Lower lobe of right lung (tissue), 2 donors: ENCODE measurements at places on chromosomes 7 and 10. TPM values are rescaled to one million over a fixed set of nuclear protein-coding genes. Genes with fewer than 3 reads are reported as not detected.
A peak's percentile ranks its signal among the peaks of the same experiment; 100 is the strongest.

CPA2 gene
- total RNA-seq: not detected

GRCh38 chr7:142787034-142787768 is 16.4 kb downstream of the PRSS2 start:
- no peak for DNase-seq

DNA sequence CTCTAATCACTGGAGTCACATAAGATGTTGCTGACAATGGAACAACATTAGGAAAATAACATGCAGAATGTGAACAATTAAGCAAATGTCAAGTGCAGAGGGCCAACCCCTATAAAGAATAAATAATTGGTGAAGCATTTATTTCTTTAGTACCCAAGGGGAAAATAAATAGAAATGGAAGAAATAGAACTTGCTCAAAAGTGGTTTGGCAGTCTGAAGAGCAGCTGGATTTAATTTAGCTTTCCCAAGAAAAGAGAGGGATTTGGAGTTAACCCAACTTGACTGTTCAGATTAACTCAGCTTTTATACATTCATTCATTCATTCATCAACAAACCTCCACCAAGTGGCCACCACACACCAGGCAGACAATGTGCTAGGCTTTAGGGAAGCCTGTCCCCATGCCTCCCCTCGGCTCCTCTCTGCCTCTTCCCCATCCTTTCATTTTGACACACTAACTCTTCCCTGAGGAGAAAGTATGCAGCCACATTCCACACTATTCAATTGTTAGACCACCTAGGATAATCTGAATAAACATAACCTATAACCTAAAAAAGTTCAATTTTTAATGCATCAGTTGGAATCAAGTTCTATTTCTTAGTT is 295.5 kb downstream of the AHR start:
- DNase-seq: no peak

OR9A2 gene
- not detected for total RNA-seq

DNA sequence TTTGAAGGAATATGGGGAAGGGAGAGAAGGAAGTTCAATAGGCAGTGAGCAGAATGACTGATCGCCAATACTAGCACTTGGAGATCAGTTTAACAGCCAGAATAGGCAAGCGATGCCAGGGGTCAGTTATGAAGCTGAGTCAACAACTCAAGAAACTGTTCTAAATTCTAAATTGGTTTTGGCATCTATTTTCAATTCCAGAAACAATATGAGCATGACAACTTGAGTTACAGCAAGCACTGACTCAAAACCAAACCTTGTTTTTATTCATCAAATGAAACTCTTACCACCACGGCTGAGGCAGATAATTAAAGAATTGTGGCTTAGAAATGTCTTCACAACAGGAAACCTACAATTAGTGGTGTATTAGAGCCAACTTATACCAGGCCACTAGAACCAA is 180.5 kb upstream of the ASAH2 start:
- no peak for DNase-seq

GRCh38 chr10:32411797-32412498 is 34.0 kb upstream of the CCDC7 start:
- DNase-seq: no peak

MCMBP gene
- 52.1 TPM for total RNA-seq

- no peak for DNase-seq
These were observed 181.8 kb downstream of the GLI3 start for GRCh38 chr7:42055171-42055570.

- DNase-seq: no peak
These were observed 62.8 kb downstream of the ZEB1 start for GRCh38 chr10:31381766-31382316.

DNA sequence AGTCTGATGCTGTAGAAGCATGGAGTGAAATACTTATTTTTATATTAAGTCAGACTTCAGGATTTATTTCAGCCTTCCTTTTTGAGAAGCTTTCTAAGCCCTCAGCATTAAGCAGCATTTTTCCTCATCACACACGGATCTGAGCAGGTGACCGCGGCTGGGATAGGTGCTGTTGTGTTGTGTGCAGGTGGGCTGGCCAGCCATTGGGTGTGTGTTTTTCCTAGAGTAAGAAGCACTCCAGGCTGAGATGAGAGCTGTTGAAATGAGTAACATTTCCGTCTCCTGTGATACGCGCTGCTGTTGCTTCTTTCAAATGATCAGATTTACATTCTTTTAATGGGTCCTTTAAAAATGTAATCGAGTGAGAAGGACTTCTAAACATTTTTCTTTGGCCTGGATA is 63.9 kb downstream of the INSYN2A start:
- no peak for DNase-seq

DNA sequence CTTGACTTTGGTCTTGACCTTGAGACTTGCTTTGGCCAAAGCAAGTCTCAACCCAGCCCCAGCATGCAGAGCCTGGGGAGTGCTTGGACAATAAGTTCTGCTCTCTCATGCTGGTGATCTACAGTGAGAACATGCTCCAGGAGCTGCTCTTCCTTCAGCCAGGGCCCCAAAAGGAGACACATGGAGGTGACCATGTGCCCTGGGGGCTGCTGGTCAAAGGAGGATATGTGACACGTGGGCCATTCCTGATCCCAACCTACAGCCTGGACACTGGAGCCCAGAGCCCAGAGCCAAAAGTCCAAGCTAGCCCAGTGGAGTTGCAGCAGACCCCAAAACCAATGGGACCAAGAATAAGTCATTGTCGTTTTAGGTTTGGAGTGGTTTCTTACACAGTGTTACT is 78.2 kb upstream of the CHST15 start:
- no peak for DNase-seq

DNA sequence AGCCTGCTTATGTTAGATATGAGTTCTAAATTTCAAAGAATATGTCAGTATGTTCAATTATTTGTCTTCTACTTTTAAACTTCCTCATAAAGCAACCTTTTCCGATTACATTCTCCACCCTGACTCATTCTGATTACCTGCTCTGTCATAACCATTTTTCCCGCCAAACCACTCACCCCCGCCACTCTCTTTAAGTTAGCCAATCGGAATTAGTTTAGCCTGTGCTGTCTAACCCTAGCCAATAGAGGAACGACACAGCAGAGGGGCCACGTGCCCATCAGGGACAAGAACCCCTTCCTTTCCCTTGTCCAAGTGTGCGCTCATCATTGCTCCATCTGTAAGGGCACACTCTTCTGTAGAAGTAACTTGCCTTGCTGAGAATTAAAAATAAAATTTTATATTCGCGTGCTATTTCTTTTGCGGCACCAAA is 91.4 kb downstream of the CCDC71L start:
- DNase-seq: no peak

GRCh38 chr10:44939691-44940401 is 19.8 kb upstream of the RASSF4 start:
- DNase-seq: no peak

DNA sequence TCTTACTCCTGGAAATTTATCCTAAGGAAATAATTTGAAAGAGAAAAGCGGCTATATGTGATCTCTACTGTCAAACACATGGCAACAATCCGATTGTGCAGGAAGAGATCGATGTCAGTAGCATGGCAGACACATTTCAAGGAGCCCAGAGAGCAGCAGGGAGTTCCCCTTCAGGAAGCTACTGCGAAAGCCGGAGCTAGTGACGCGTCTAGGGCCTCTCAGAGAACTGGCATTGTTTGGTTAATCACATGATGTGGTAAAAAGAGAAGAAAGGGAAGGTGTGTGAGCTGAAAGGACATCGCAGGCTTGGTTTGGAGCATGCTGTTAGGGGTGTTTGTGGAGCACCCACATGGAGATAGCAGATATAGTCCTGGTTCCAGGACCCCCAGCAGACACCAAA is 74.9 kb downstream of the BEND7 start:
- DNase-seq: no peak

GRCh38 chr7:138907201-138907847 is 73.9 kb downstream of the KIAA1549 start:
- DNase-seq: no peak

DNA sequence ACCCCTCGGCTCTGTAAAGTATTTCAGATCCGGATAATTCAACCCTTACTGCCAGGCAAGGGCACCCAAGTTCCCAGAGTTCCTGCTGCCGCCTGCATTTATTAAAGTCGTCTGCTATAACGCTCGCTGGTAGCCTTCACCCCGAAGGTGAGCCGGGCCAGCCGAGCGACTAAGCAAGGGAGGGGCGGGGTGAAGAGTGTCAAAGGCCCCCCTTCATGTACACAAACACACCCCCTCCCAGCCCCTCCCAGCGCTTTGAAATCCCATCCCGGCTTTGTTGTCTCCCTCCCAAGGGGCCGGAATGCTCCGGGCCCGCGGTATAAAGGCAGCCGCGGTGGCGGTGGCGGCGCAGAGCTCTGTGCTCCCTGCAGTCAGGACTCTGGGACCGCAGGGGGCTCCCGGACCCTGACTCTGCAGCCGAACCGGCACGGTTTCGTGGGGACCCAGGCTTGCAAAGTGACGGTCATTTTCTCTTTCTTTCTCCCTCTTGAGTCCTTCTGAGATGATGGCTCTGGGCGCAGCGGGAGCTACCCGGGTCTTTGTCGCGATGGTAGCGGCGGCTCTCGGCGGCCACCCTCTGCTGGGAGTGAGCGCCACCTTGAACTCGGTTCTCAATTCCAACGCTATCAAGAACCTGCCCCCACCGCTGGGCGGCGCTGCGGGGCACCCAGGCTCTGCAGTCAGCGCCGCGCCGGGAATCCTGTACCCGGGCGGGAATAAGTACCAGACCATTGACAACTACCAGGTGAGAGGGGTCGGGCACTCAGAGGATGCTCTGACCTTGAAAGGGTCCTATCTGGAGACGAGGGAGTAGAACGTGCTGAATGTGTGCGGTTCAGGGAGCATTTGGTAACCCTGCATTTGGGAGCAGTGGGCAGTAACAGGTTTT is at the start of gene DKK1:
Gene DKK1 (plus strand): TSS at position 349 of the 889 bp plus-strand sequence. CDS start 154 bp downstream, at position 503.
- peak; percentile 62 for DNase-seq

DNA sequence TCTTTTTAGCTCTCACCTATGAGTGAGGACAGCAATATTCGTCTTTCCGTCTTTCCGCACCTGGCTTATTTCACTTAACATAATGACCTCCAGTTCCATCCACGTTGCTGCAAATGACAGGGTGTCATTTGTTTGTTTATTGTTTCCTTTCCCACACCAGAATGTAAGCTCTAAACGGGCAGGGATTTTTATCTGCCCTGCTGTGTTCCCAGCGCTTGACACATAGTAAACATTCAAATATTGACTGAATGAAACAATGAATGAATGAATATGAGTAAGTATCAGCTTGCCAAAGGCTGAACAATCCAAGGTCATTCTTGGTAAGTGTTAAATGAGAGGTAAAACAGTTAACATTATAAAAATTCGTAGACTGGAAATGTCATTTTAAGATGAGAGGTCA is 12.8 kb downstream of the SH3PXD2A start:
- DNase-seq: no peak

SLC29A4 gene
- total RNA-seq: 2.7 TPM

SAP25 gene
- total RNA-seq: 10.6 TPM

NODAL gene
- total RNA-seq: not detected

DNA sequence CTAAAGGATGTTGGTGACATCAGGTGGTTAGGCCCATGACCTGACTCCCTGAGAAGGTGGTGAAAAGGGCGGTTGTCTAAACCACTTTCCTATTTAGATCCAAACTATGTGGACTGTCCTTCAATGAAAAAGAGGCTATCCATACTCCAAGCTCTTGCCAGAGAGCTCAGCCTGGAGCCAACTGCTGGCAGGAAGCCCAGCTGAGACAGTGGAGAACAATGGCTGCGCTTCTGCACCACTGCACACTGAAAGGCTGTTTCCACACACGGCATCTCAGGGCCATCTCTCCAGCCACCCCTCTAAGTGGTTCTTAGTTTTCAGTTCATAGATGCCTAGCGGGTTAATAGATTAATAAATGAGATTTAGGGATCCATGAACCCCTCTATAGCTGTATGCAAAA is 488.8 kb upstream of the ZMIZ1 start:
- no peak for DNase-seq

DNA sequence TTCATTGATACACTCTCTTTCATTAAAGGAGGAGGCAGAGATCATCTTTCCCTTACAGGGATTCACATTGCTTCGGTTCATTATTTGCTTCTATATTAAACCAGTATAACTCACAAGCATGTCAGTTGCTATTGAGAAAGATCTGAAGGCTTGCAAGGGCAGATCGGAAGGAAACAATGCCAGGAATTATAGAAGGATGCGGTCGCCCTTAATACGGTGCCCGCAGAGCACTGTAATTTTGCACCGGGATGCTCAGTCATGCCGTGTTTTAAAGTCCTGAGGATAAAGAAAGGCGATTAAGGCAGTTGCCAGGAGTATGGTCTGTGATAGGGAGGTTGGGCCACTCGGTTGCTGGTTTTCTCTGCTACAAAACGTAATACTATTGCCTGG is 350.0 kb upstream of the GALNT17 start:
- DNase-seq: no peak

STEAP4 gene
- total RNA-seq: 63.5 TPM

DNA sequence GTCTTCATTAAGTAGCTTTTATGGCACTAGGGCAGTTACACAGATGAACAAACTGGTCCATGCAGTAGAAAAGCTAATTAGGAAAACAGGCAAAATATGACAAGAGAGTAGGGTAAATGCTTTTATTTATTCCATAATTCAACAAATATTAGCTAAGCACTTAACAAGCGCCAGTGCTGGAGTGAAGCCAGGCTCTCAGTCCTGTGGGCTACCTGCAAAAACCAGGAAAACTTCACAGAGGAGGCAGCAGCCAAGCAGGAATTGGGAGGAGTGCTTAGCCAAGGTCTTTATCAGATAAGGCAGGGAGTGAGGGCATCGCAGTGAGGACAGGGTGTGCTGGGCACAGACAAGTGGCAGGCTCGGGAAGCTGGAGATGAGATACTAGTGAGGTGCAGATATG is 4.9 kb upstream of the KAT6B start:
- peak; percentile 70 for DNase-seq

LIPK gene
- not detected for total RNA-seq

DNA sequence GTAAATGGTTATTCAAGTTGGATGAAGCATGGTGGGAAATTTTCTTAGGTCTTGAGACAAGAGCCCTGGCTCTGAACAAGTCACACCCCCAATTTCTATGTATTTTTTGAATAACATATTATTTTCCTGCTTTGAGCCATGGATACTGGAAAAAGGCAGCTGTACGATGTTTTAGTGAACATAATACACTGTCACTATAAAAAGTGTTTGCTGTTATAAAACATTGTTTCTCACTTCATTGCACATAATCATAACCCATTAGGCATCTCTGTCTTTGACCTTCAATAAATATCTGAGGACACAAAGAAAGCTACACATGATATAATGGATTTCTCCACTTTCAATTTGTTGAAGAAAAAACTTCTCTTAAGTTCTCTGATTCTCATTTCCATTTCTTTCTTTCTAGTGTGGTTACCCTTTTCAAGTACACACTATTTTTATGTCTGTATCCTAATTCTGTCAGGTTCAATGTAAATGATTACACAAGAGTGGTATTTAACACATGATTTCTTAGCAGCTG is 283.9 kb upstream of the SP8 start:
- no peak for DNase-seq

- DNase-seq: no peak
These were observed 24.4 kb upstream of the GIMAP2 start for GRCh38 chr7:150660939-150661613.

DNA sequence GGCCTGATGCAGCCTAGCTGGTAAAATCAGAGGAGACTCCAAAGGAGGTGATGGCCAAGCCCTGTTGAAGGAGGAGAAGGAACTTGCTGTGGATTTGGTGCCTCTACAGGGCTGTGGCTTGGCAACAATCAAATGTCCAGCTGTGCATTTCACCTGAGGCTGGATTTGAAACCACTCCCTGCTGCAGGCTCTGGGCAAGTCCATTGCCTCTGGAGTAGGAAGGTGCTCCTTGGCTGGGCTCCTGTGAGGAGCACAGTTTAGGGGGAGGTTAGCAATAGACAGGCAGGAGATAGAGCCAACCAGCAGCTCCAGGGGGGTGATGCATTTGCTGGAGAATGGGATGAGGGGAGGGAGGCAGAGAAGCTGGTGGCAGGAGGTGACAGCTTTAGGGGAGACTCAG is 26.5 kb downstream of the CDH23 start:
- no peak for DNase-seq

NCF1 gene
- total RNA-seq: 50.8 TPM

GRCh38 chr7:102066476-102066875 is 220.2 kb upstream of the SH2B2 start:
- no peak for DNase-seq
